IMR-90 (cell line): ENCODE measurements at places on chromosomes 6 and 20. TPM values are rescaled to one million over a fixed set of nuclear protein-coding genes. Genes with fewer than 3 reads are reported as not detected.

Gene NKAIN2
- total RNA-seq = not detected in 2 replicates

Gene ZNF831
- total RNA-seq = not detected in 2 replicates

Gene TNFRSF6B
- 1.1 and 1.3 TPM in 2 replicates for total RNA-seq

Gene TBXT
- total RNA-seq = not detected in 2 replicates

Gene HLA-DOA
- total RNA-seq = not detected in 2 replicates

DNA sequence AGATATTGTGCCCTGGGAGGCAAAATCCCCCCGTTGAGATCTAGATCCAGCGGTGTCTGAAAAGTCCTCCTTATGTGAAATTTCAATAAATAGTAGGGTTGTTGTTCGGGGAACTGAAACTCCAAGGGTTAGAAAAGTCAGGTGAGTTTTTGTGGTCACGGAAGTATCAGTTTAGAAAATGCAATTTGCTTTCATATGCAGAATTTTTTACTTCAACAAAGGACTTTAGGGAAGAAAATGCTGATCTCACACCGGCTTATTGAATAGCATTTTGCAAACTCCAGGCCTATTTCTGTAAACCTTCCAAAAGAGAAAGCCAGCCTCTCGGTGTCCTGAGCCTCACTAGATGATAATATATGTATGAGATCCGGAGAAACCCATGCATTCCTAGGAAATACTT lies 254.7 kb downstream of the TSHZ2 start:
- no peak for DNase-seq

DNA sequence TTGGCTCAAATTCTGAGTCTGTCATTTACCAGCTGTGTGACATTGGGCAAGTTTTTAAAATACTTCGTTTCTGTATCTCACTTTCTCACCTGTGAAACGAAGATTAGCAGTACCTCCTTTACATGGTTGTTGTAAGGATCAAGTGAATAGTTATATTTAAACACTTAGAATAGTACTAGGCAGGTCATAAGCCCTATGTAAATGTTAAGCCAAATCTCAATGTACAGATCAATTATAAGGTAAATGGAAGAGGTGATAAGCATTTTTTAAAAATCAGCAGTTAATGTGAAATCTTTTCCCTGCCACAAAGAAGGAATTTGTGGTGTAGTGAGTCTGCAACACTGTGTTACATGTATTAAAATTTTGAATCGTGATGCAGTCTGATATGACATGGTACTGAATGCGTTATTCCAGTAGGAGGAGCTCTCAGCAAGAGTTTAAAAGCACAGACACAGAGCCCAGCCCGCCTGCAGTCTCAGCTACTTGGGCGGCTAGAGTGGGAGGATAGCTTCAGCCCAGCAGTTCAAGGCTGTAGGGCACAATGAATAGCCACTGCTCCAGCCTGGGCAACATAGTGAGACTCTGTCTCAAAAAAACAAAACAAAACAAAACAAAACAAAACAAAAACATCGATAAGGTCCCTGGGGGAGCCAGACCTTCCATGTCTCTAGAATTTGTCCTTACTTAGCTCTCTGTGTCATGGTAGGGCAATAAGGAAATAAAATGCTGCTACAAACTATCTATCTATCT lies 46.0 kb downstream of the GTF2H5 start:
- DNase-seq = peak; percentile 83

- peak; percentile 97 for DNase-seq
Measured at GRCh38 chr6:23174781-23175361, 605.5 kb downstream of the HDGFL1 start.

- DNase-seq = peak; percentile 55
Measured at GRCh38 chr6:81834141-81834681, 81.7 kb upstream of the TENT5A start.

DNA sequence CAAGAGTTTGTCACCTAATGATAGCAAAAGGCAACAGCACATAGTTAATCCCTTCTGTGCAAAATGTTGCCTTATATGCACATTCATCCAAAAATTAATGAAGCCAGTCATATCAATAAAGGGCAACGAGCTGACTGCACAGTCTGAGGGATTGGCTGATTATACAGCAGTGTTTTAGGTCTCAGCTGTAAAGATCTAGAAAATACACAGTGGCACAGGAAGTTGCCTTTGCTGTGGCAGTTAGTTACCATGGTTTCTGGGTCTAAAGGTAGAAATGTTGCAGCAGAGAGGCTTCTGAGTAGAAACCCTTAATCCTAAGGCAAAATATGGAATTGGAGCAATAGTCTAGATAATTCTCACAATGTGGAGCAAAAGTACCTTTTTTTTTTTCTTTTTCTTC lies 89.7 kb downstream of the SMPDL3A start:
- DNase-seq = no peak

DNA sequence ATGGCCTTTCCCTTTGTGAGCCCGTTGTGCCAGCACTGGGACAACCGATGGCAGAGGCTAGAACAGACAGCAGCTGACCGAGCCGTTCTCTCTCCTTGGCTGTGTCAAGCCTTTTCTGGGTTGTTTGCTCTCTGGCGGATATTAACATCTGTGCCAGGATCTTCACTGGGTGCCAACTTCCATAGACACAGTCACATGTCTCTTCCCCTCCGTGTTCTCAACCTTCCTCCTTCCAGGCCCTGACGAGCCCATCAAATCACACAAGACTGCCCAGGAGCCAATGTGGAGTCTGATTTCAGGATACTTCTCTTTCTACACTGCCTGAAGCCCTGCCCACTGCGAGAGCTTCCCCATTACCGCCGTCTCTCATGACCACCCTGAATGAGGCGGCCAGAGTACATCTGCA lies 111.0 kb upstream of the RALGAPA2 start:
- DNase-seq = no peak

DNA sequence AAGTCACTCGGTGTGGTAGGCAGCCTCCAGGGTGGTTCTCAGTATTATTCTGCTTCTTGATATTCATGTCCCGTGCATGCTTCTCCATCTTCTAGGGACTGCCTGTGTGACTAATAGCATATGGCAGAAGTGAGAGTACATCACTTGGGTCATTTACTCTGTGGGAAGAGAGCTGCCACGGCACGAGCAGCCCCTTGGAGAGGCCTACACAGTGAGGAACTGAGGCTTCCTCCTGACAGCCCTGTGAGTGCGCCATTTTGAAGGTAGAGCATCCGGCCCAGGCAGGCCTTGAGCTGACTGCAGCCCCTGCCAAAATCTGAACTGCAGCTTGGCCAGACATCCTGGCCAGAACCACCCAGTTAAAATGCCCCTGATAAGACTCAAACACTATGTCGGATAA lies 17.3 kb upstream of the MCUR1 start:
- no peak for DNase-seq

DNA sequence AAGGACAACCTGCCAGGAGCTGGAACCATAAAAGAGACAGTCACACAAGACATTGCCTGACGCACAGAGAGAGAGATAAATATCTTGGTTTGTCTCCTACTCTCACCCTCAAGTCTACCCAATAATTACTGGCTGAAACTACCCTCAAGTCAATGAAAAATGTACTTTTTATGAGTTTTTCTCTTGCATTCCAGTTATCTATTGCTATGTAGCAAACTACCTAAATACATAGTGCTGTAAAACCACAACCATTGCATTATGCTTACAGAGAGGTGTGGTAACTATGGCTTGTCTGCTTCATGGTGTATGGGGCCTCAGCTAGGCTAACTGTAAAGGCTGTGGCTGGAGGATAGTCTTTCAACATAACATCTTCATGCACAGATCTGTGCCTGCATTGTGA lies 247.8 kb downstream of the HAO1 start:
- no peak for DNase-seq

DNA sequence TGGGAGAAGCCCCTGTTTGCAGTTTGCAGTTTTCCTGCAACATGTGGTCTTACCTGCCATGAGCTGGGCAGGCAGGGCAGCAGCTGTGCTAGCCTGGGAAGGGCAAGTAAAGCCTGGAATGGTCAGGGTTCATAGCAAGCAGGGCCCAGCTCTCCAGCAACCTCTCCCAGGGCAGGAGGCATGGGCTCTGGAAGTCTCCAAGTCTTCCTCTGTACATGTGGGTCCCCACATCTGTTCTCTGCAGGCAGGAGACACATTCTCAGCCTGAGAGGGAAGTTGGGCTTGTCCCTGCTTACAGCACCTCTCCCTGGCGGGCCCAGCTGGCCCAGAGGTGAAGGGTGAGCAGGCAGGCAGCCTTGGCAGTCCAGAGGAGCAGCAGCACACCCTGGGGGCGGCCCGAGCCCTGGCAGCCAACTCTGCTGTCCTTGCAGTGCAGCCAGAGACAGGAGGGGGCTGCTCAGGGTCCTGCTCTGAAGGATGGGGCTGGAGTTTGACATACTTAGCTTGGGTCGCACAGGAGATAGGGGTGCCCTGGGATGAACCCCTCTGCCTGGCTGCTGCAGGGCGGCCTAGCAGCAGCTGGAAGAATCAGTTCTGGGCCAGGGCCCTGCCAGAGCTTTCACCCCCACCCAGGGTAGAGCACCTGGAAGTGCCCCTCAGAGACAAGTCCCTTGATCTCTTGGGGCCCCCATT lies 176.0 kb downstream of the MRPL14 start:
- DNase-seq = no peak

DNA sequence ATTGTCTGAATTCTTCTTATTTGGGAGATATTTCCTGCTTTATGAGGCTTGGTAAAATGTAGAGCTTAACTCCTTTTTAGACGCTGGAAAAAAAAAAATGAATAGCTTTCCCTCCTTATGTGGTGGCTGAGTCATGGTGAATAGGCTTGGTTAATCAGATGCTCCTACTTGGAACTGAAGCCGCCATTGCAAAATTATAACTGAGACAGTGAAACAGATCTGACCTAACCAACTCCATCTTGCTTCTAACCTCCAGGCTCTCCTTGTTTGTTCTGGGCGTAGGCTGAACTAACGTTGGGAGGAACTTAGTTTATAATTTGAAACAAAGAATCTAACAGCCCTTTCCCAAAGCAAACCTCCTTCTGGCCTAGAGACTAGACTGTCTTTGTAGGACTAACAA lies 43.2 kb upstream of the PLCB4 start:
- DNase-seq = peak; percentile 88

GRCh38 chr6:44665683-44666082 lies 278.2 kb downstream of the CDC5L start:
- DNase-seq = no peak

- DNase-seq = no peak
Measured at GRCh38 chr6:31575952-31576685, 754 bp downstream of the TNF start.

DNA sequence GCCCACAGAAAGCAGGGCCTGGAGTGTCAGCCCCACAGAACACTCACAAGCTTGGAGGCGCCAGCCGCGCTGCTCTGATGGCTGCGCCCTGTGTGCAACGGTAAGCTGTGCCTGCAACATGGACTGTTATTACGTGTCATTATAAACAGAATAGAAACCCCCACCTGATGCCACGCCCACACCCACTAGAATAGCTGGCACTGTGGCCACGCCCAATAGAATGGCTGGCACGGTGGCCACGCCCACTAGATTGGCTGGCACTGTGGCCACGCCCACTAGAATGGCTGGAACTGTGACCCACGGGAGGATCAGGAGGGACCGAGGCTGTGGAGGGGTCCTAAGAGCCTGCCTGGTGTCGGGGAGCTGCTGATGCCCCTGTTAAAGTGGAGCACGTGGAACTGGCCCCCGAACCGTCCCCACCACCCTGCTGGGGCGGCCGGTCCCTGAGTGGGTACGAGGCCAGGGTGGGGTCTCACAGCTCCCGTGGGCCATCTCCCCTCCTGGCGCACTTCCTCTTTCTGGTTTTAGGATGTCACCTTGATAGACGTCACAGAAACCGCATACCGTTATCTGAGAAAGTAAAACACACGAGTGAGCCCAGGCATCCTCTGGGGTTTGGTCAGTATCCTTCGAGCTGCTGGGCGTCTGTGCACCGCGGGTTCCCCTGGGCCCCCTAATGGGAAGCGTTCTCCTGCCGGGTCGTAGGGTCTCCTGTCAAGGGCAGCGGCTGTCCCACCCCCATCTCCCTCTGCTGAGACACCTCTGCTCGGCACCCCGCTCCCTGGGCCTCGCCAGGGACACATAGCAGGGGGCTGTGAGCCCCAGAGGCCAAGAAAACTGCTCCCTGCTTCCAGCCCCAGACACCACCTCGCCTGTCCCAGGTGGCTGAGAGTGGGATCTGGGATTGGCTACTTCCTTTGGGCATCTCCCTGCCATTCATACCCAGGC lies 25.4 kb downstream of the SLC17A9 start:
- no peak for DNase-seq

- no peak for DNase-seq
Measured at GRCh38 chr6:35312076-35312800, 14.6 kb downstream of the DEF6 start.

DNA sequence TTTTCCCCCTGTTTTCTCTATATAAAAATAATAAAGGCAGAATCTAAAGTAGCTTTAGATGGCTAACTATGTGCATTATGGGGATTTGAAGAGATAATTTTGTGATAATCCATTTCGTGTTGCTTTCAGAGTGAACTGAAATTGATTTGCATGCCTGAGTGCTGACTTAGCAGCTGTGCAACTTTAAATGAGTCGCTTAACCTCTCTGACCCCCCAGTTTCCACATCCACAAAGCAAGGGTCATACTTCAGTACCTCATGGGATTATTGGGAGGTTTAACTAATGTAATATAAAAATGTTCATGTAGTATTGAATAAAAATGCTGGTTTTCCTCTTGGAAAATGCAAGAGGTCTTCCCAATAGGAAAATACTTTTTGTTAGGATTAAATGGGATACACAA lies 63.8 kb upstream of the FABP7 start:
- DNase-seq = peak; percentile 82

- peak; percentile 59 for DNase-seq
Measured at GRCh38 chr6:34934516-34934915, 45.5 kb downstream of the ANKS1A start.

- DNase-seq = no peak
Measured at GRCh38 chr20:37914672-37915433, 11.9 kb downstream of the VSTM2L start.

- peak; percentile 81 for DNase-seq
Measured at GRCh38 chr6:111601886-111602285, 3.8 kb downstream of the TRAF3IP2 start.

GRCh38 chr6:123589317-123589716 lies 47.4 kb downstream of the TRDN start:
- DNase-seq = no peak

DNA sequence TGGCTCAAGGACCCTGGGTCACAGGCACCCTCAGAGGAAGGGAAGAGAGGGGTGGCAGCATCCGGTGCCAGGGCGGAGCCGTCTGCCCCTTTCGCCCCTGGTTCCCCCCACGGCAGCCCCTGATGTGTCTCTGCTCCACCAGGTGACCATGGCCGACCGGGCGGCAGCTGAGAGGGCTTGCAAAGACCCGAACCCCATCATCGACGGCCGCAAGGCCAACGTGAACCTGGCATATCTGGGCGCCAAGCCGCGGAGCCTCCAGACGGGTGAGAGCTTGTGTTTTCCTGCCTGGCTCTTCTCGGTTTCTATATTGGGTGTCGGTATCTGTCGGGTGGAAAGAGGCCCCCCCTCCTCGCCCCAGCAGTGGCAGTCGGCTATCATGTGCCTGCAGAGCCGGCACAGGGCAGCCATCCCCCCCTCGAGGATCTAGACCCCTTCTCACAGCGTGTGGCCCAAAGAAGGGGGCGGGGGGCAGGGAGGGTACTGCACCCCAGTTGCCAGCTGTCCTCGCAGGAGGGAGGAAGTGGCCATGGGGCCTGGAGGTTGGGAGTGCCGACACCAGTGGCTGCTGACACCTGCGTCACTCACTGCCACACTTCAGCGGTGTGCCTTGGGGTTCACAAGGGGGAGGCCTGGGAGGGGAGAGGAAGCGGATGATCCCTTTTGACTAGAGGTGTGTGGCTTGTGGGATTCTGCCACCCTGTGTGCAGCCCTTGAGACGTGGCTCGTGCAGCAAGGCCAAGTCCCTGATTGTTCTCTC lies 1.5 kb downstream of the RBM38 start:
- no peak for DNase-seq

GRCh38 chr6:133591275-133591674 lies 297.6 kb upstream of the TCF21 start:
- peak; percentile 57 for DNase-seq

GRCh38 chr6:144305985-144306384 lies 20.9 kb downstream of the UTRN start:
- peak; percentile 79 for DNase-seq
